Stimulated activated CD4-positive, alpha-beta T cell treated with anti-CD3 and anti-CD28 coated beads, Interleukin-4, amount 100 ng/mL, for 48 hours (primary cell): ENCODE measurements at places on chromosomes 7 and 10.

- no peak for DNase-seq
These were observed 28.5 kb downstream of the PIP4K2A start for GRCh38 chr10:22685926-22686325.

DNA sequence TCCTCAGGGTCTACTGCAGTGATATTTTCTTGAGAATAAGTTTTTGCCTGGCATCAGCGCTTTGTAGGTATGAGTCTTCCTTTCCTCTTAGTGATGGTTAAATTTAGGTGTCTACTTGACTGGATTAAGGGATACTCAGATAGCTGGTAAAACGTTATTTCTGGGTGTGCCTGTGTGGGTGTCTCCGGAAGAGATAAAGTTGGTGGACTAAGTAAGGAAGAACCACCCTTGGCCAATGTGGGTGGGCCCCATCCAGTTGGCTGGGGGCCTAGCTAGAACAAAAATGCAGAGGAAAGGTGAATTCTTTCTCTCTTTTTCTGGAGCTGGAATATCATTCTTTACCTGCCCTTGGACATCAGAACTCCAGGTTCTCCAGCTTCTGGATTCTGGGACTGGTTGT, 138.8 kb downstream of the ADCYAP1R1 start:
- no peak for DNase-seq

GRCh38 chr7:70679661-70680060, 452.3 kb upstream of the GALNT17 start:
- no peak for DNase-seq

DNA sequence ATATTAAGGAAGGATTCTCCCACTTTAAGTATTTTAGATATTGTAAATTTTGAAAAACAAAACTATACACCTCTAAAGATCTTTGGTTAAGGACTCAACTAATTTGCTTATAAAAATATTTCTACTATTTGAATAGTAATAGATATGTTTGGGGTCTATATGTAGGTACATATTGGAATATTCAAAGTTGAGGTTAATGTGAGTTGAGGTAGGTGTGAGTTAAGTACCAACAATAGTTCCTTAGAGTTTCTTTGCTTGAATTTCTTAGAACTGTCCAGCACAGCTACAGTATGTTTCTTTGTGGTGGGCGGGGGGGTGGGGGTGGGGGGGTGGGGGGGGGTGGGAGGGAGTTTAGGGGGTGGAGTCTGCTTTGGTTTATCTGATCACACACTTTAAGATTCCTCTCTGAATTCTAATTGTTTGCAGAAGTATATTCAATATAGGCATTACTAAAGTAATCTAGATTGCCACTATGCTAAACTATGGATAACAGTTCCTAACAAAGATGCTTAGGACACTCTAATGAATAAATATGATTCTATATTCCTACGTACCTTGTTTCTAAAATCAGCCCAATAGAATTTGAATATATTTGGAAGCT, 2.1 kb downstream of the GRM3 start:
- no peak for DNase-seq

DNA sequence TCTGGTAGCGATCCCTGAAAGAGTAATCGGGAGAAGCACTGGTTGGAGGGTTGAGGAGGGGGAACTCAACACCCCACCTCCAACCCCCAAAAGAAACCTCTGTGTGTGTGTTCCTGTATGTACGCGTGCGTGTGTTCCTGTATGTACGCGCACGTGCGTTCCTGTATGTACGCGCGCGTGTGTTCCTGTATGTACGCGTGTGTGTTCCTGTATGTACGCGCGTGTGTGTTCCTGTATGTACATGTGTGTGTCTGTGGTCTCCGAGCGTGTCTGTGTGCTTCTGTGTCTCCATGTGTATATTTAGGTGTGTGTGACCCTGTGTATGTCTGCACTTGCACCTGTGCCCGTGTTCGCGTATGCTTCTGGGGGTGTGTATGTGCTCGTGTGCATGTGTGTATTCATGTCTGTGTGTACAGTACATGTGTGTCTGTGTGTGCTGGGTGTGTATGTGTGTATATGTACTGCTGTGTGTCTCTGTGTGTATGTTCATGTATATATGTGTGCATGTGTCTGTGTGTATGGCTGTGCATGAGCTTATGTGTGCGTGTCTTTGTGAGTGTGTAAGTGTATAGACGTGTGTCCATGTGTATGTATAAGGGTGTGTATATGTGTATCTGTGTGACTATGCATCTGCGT, 42.9 kb upstream of the KLF6 start:
- DNase-seq: no peak

- DNase-seq: no peak
These were observed 185.1 kb downstream of the DGKI start for GRCh38 chr7:137661634-137662033.
